CD8-positive, alpha-beta T cell (primary cell): ENCODE measurements at places on chromosomes 7 and 10. TPM values are rescaled to one million over a fixed set of nuclear protein-coding genes. Genes with fewer than 3 reads are reported as not detected.

Gene KLF14
- not detected for total RNA-seq

Gene EPHB4
- total RNA-seq: 11.0 TPM

Gene AKR1C8
- total RNA-seq: not detected

DNA sequence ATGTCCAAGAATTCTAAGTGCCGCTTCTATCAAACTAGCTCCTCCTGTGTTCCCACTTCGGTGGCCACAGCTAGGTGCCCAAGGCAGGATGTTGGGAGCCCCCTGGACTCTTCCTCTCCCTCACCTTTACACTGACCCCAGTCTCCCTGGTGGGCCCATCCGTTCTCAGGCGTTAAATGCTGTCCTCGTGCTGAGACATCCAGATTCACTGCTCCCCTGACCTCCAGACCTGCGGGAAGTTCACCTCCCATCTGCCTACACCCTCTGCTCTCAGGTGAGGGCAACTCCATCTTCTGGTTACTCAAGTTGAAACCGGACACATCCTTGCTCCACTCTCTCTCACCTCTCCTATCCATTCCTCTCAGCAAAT lies 114.3 kb downstream of the ARHGAP22 start:
- DNase-seq: no peak

GRCh38 chr10:25130906-25131305 lies 43.9 kb upstream of the GPR158 start:
- DNase-seq: no peak
